ENCODE measurements at places on chromosomes 2 and 18.

DNA sequence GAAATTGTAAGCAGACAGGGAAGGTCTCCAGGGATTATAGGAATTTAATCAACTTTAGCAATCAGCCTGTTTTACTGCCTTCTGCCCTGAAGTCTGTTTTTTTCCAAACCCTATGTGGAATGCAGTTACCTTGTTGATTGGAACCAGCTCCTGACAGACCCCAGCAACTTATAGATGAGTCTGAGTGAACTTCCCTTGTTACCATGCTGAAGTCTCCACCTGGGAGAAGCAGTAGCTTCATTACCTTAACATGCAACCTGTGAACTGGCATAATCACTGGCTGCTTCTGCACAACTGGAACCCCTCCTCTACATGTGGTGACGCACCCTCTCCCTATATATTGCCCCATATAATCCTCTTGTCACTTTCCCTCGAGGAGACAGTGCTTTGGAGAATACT lies 226.3 kb upstream of the SPOPL start:
- DNase-seq = no peak

DNA sequence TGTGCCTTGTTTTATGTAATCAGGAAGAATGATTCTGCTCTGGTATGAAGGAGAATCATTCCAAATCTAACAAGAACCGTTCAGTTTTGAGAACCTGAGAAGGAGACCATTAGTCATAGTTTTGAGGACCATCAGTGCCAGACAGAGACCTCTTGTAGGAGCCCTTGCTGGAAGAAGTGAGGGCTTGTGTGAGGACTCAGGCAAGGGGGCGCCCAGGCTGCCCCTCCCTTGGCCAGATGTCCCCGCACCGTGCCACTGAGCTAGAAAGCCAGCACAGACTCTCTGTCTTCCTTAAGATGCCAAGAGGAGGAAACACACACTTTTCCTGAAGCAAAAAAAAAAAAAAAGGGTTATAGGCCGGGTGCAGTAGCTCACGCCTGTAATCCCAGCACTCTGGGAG lies 55.7 kb upstream of the SLC39A10 start:
- DNase-seq = no peak

- DNase-seq = no peak
These were observed 75.7 kb downstream of the PIK3C3 start for GRCh38 chr18:42030586-42031182.

GRCh38 chr18:79622004-79622403 lies 57.6 kb upstream of the CTDP1 start:
- DNase-seq = no peak

DNA sequence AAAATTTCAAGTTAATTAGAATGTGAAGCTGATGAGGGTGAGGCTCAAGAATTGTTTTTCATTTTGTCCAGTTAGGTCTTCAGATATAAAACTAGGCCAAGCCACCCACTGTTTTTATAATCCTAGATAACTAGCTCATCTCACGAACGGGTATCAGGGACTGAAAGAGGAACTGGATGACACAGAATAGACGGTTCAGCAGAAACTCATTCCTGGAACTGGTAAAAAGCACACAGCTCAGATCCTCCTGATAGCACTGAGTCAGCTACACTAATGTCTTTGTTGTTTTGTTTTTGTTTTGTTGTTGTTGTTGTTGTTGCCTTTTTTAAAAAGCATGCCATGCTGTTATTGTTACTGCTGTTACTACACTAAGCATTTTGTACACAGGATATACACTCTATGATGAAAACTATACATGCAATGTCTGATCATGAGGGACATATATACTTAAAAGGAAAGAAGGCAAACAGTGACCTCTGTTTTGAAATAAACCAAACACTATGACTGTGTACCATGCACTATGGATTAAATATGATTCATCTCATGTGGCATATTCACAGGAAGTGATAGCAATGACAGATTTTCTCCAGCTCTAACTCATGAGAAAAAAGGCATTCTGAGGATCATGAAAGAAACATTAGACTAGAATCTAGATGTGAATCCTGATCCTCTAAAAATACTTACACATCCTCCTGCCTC lies 437.6 kb downstream of the NCKAP5 start:
- no peak for DNase-seq

DNA sequence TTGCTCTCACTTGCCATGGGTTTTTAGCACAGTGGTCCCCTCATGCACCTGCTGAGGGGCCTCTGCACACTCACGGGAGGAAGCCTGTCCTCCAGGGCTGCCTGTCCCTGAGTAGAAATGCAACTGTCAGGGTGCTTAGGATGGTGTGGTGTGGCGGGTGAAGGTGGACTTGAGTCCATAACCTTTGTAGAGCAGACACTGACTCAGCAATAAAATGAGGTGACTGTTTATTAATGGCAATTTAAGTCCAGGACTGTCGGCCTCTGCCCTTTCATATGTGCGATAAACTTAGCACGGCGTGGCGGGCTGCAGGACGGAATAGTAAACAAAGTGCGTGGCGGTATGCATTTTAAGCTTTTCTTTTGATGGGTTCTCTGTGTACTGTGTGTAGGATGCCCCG lies 188.2 kb downstream of the LDLRAD4 start:
- no peak for DNase-seq

GRCh38 chr2:171436307-171436706 lies 2.3 kb downstream of the DCAF17 start:
- DNase-seq = no peak

DNA sequence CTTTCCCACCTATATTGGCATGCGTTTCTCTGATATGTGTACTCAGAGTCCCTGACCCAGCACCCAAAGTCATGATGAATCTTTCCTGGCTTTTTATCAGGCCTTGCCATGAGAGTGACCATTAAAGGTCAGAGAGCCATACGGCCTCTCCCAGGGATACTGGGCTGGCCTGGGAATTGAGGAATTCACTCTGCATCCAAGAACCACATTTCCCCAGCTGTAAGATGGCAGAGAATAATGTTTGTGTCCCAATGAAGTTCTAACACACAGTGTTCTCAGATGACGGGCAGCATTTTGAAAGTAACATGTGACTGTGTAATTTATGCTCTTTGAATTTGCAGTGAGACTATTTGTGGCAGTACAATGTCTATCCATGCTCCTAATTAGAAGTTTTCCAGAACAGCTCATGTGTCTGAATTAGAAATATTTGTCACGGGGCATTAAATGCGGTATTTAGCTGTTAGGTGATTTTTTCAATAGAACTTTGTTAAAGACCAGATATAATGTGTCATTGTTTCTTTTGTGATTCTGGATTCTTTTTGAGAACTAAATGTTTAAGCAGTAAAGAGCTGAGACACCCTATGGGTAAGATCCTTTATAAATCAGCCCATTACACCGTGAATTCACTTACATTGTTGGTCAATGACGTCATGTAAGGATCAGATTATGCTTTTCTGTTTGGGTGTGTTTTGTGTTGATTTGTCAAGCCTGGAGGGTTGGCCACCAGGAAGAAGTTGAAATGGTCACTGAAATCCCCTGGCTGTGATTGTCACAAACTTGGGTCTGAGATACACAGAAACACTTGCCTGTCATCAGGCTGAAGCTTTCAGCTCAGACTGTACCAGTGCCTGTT lies 7.3 kb upstream of the SLC3A1 start:
- no peak for DNase-seq

DNA sequence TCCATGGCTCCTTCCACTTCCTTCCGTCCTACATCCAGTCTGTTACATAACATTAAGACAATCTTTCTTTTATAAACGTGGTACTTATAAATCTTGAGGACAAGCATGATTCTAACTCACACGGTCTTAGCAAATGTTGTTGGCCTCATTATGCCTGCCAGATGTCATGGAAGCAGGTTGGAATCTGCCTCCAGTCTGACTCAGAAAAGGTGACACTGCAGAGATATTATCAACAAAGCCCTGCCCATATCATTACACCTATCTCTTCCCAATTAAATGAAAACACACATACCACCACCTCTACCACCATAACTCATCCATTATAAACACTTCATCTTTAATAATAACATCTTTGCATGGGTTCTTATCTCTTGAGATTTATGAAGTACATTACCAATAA lies 334.7 kb upstream of the CHAC2 start:
- DNase-seq = no peak

DNA sequence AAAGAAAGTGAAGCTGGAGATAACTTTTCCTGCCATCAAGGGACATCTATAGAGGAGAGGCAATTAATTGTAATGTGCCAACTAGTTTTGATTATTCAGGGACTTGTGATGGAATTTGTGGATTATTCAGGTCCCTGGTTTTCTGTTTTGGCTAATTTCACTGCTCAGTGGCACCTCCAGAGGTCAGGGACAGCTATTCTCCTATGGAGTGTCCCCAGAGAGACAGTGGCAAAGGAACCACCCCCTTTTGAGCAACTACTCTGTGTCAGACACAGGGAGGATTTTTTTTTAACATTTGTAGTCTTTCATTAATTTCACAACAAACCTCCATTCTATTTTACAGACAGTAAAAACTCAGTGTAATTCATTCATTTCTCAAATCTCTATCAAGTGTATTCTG lies 206.0 kb upstream of the SPRED2 start:
- no peak for DNase-seq

- DNase-seq = peak; percentile 54
These were observed 9.3 kb downstream of the GGCX start for GRCh38 chr2:85551698-85552678.
